ENCODE measurements at places on chromosomes 11 and 22.
A peak's percentile ranks its signal among the peaks of the same experiment; 100 is the strongest.

DNA sequence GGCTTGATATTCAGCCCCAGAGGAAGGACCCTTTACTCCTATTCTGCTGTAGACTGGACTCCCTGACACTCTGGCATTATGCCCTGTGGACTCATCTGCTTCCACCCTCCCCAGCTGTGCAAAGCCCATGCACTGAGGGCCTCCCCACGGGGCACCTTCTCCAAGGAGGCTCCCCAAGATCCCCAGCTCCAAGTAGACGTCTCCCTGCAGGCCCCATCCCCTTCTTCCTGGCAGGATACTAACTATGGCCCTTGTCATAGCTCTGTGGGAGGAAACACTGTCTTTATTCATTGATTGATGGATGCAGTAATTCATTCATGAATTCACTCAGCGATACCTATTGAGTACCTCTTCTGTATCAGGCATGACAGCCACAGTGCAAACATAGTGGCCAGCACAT is 15.3 kb upstream of the APOL6 start:
- DNase-seq: no peak

- no peak for DNase-seq
Observed at GRCh38 chr11:4748438-4748837, 21.3 kb downstream of the OR51F1 start.

DNA sequence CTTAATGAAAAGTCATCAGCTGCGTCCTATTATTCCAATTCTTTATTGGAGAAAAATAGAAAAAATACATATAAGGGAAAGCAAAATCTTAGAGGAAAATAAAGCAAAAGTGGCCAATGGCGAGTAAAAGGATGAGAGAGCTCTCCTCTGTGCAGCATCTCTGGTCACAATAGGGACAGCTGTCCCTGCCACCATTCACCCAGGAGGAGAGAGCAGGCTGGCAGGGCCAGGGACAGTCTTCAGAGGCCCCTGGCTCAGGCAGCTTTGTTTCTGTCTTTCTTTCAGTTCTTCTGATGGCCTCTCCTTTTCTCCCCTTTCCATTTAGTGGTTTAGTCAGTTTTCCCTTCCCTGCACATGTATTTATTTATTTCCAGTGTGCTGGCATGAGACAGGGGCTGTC is 941.3 kb downstream of the NTM start:
- no peak for DNase-seq

DNA sequence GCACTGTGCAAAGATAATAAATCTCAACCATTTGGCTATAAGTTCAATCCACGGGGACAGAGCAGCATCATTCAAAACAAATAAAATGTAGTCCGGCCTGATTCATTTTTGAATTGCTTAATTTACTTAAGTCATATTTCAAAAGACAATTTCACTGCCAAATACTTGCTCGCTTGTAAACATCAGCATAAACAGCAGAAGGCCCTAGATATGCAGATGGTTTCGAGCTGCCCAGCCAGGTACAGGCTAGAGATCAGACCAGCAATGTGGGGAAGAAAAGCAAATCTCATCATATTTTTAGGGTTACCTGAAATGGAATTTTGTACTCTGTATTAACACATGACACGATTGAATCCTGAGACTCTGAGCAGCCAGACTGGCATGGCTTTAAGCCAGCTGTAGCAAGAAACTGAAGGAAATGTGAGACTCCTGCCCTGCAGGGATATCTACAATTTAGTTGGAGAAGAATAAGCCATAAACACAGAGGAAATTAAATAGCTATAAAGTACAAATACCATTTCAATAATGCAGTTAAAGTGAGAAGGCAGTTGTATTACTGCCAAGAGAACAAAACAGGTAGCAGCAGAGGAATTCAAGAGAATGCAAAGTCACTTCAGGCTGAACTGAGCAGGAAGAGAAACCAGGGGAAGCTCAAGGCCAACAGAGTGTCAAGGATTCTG is 440.3 kb downstream of the ETS1 start:
- DNase-seq: no peak

GRCh38 chr22:24827296-24827695 is 21.3 kb downstream of the SGSM1 start:
- DNase-seq: no peak

GRCh38 chr22:27045103-27045947 is 387.9 kb downstream of the MIAT start:
- DNase-seq: no peak

DNA sequence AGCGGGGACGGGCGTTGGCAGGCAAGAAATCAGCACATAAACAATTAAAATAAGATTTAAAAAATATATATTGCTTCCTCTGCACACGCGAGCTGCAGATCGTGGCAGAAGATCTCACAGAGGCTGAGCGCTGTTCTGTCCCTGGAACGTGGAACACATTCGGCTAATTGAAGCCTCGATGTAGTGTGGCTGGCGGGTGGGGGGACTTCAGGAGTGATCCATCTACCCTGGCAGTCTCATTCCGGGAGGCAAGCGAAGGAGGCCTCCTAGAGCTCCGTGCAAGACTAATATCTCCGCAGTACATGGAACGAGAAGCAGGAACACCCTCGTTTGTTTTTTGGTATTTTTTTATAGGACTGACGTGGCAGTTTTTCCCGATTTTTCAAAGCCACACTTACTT is 402.4 kb downstream of the MN1 start:
- no peak for DNase-seq

DNA sequence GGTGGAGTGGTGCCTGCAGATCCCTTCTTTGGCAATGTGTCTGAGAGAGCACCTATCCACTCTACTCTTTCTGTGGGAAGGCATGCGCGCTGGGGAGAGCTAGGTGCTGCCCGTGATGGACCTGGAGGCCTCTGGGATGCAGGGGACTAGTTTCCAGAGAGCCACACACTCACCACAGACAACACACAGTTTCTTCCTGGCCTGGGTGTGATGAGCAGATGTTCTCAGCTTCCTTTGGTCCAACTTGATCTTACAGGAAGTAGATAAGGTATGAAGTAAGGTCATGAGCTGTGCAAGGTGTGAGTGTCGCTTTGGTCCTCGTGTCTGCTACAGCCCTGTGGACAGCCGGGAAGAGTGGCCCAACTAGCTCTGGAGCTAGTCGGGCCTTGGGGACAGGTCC is 27.3 kb upstream of the SUSD2 start:
- no peak for DNase-seq

- no peak for DNase-seq
Observed at GRCh38 chr22:32336121-32336603, 21.5 kb upstream of the RFPL3 start.

DNA sequence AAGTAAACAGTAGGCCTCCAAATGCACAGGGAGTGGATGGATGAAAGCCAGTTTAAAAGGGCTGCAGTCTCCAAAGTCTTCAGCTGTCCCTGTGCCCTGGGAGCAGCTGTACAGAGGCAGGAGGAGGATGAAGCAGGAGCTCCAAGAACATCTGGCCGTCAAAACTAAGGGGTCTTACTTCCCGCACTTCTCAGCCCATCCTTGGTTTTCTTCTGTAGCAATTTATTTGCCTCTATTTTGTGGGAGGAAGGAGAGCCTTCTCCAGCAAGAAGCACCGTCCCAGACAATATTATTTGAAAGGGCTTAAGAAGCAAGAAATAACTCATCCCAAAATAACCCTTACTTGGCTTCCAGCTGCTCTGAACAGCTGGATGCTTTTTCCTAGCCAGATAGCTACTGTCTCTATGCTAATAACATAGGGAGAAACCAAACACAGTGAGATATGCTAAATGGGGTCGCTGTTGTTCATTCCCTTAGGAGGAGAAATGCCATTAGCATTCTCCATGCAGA is 133.2 kb downstream of the SPATA19 start:
- DNase-seq: no peak

- no peak for DNase-seq
Observed at GRCh38 chr11:114447892-114448291, 8.6 kb downstream of the REXO2 start.

DNA sequence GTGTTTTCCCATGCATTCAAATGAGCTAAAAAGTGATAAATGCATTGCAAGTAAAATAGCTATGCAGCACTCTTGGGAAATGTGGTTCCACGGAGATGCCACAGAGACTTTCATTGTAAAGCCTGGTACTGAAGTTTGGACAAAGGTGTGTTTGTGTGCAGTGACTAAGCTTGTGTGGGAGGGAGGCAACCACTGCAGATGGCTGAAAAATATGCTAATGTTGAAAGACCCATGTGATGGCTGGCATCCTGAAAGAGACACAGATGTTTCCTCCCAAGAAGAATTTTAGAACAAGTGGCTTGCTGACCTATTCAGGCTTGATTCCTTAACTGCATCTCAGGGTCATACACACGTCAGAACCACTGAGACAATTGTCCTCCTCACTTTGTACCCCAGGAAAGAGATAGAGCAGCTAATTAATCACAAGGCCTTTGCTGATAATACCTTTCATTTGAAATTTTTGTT is 73.8 kb downstream of the FAM76B start:
- peak; percentile 70 for DNase-seq

DNA sequence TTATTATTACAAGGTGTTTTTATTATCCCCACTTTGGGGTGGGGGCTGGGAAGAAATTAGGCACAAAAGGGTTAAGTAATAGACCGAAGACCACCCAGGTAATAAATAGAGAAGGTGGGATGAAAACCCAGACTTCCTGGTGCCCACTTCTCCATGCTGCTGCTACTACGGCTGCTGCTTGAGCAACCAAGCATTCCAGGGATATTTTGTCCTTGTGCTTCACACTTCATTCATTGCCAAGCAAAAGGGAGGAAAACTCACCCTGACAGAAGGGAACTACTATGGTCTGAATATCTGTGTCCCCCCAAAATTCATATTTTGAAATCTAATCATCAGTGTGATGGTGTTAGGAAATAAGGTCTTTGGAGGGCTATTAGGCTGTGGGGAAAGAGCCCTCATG is 470.9 kb upstream of the API5 start:
- DNase-seq: no peak

DNA sequence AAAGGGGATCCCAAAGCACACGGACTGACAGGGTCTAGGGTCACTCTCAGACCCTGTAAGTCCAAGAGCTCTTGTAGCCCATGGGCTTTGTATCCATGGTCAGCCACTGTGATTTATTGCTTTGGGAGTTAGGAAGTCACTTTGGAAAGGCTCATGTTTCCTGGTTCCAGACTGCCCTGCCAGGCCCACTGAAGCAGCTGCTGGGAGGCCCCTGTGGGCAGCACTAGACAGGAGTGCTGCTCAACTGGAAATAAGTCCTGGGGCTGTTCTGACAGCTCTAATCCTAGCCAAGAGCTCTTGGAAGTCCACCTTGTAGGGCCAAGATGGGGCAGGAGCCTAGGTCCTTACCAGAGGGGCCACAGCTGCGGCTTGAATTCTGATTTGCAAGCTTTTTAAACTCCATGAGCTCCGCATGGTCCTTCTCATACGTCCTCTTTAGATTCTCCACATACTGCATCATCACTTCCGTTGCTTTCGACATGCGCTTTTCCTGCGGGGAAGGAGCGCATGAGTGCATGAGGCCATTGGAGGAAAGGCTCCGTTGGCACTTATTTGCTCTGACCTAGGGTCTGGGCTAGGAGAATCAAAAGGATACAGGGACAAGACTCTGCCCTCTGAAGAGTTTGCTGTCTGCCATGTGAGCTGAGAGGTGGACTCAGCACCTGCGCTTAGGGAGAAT is 32.2 kb upstream of the LYVE1 start:
- DNase-seq: no peak

- peak; percentile 34 for DNase-seq
Observed at GRCh38 chr22:36467946-36468345, 13.5 kb downstream of the TXN2 start.

DNA sequence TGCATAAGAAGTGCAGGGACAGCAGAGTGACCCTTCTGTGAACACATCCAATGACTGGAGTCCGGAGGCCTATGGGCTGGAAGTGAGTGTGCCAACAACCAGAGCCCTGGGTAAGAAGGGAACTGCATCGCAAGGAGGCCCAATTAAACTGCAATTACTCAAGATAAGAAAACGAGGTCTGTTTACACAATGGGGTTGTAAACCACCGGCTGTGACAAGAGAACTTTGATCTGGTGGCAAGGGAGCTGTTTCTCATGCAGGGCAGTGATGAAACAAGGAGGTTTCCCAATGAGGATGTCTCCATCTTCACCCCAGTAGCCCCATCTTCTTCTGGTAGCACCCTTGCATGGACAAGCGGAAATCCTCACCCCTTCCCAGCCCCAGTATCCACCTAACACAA is 21.5 kb downstream of the ETS1 start:
- DNase-seq: peak; percentile 33

- DNase-seq: no peak
Observed at GRCh38 chr22:29733362-29734201, 13.8 kb downstream of the CABP7 start.

- DNase-seq: no peak
Observed at GRCh38 chr11:121035780-121036179, 11.9 kb downstream of the TBCEL start.

DNA sequence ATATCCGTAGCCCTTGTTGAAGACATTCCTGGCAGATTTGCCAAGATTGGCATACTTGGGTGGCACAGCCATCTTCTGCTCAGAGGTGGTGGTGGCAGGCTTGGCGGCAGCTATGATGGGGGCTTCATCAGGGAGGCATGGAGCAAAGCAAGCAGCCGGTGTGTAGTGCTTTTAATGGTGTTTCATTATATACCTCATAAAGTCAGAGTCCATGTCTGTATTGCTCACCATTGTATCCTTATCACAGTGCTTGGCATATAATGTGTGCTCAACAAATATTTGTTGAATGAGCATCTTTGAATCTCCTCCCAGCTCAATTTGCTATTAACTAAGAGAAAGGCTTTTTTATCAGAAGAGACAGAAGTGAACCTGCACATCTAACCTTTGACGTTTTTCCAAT is 7.8 kb upstream of the DNHD1 start:
- no peak for DNase-seq

- no peak for DNase-seq
Observed at GRCh38 chr22:24541681-24542515, 13.0 kb downstream of the GUCD1 start.

DNA sequence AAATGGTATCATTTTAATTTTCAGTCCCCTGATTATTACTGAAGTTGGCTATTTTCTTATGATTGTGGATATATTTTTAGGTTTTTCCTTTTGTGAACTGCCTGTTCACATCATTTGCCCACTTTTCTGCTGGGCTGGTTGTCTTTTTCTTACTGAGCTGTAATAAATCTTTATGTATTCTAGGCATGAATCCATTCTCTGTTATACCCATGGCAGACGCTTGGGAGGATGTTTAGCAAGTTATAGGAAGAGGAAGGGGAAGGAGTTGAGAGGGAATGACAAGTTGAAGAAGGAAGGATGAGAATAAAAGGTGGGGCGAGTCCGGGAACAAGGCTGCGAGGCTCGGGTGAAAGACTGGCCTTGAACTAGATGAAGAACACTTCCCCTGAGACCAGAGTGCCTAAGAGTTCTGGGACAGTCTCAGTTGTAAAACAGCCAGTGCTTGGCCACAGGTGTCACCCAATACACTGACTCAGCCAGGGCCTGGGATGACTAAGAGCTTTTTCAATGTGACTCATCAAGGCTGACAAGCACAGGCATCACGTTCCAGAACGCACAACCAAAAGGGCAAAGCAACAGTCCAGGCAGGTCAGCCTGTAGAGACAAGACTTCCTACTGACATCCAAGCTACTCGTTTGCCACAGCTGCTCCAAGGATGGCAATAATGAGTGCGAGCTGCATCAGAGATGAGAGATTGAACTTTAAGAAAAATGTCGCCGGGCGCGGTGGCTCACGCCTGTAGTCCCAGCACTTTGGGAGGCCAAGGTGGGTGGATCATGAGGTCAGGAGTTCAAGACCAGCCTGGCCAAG is 35.2 kb downstream of the LRFN4 start:
- DNase-seq: no peak

Measured in CD4-positive, alpha-beta T cell treated with Interleukin-1 beta for 1 hour (primary cell).